ENCODE measurements at places on chromosomes 4 and X. TPM values are rescaled to one million over a fixed set of nuclear protein-coding genes. Genes with fewer than 3 reads are reported as not detected.

AMBN gene
- not detected for total RNA-seq

SLC4A4 gene
- not detected for total RNA-seq

PLXNB3 gene
- total RNA-seq = 13.5 TPM

OPRPN gene
- not detected for total RNA-seq

HMX1 gene
- total RNA-seq = not detected

ACSL1 gene
- 105 TPM for total RNA-seq

PDZD4 gene
- 0.29 TPM for total RNA-seq

KIF4A gene
- 13.6 TPM for total RNA-seq

WDR17 gene
- total RNA-seq = 1.5 TPM

ZNF732 gene
- 0.47 TPM for total RNA-seq

C1QTNF7 gene
- total RNA-seq = not detected

PLAC8 gene
- total RNA-seq = 3.3 TPM

PASD1 gene
- not detected for total RNA-seq

NSG1 gene
- 8.6 TPM for total RNA-seq

SOWAHD gene
- total RNA-seq = not detected

TLR10 gene
- total RNA-seq = not detected

LINC00632 gene
- total RNA-seq = 16.9 TPM

EPGN gene
- total RNA-seq = 129 TPM

SSX2 gene
- total RNA-seq = not detected

NR0B1 gene
- not detected for total RNA-seq

GAGE13 gene
- total RNA-seq = not detected

C4orf36 gene
- 3.5 TPM for total RNA-seq

ENPEP gene
- total RNA-seq = not detected

CTAG2 gene
- total RNA-seq = not detected

FHDC1 gene
- 2.0 TPM for total RNA-seq

TAF1 gene
- total RNA-seq = 31.9 TPM

KLB gene
- total RNA-seq = not detected

XG gene
- total RNA-seq = not detected

ESX1 gene
- total RNA-seq = not detected

DIPK2B gene
- total RNA-seq = not detected

PNMA6F gene
- total RNA-seq = not detected

GJB1 gene
- not detected for total RNA-seq

FREM3 gene
- total RNA-seq = not detected

KDR gene
- 0.37 TPM for total RNA-seq

PGAM4 gene
- not detected for total RNA-seq

FANCB gene
- total RNA-seq = 2.7 TPM

NDP gene
- total RNA-seq = not detected

IQCM gene
- not detected for total RNA-seq

PAGE4 gene
- not detected for total RNA-seq

SPP1 gene
- total RNA-seq = not detected

MND1 gene
- 9.7 TPM for total RNA-seq

MOSPD2 gene
- total RNA-seq = 8.9 TPM

PPBP gene
- not detected for total RNA-seq

RIBC1 gene
- 1.0 TPM for total RNA-seq

SAGE1 gene
- total RNA-seq = not detected

CSAG1 gene
- not detected for total RNA-seq

VAMP7 gene
- total RNA-seq = 44.6 TPM

REPS2 gene
- total RNA-seq = 6.9 TPM

P2RY4 gene
- 0.20 TPM for total RNA-seq

CTAG1B gene
- not detected for total RNA-seq

MTMR8 gene
- total RNA-seq = not detected

MID2 gene
- total RNA-seq = 12.1 TPM

Data from MCF 10A (cell line).